NCI-H748 treated with DMSO at 0.1 percent for 48 hours (cell line): ENCODE measurements at places on chromosomes 2 and 18.

- DNase-seq: no peak
Measured at GRCh38 chr18:70956554-70956953, 667.7 kb downstream of the SOCS6 start.

- DNase-seq: no peak
Measured at GRCh38 chr18:54086046-54086802, 138.2 kb downstream of the MBD2 start.

GRCh38 chr2:191946471-191947182 is 99.7 kb upstream of the CAVIN2 start:
- no peak for DNase-seq

GRCh38 chr2:3377279-3377611 is 373 bp downstream of the EIPR1 start:
- DNase-seq: peak; percentile 10

DNA sequence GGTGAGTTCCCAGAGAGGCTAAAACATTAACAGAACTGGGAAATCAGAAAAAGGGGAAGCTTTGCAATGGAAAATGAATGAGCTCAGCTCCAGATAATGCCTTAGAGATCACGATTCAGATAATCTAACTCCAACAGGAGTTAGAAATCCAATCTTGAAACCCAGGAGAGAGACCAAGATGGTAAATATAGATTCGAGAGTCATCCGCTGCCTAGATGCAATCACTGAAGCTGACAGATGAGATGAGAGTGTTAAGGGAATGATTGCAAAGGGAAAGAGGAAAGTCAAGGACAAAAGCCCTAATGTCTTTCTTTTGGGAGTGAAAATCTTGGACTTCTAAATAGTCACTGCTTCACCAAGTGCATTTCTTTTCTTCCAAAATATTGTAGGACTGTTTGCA is 722.0 kb downstream of the EPHA4 start:
- no peak for DNase-seq

- no peak for DNase-seq
Measured at GRCh38 chr2:3248754-3249475, 128.7 kb downstream of the EIPR1 start.

DNA sequence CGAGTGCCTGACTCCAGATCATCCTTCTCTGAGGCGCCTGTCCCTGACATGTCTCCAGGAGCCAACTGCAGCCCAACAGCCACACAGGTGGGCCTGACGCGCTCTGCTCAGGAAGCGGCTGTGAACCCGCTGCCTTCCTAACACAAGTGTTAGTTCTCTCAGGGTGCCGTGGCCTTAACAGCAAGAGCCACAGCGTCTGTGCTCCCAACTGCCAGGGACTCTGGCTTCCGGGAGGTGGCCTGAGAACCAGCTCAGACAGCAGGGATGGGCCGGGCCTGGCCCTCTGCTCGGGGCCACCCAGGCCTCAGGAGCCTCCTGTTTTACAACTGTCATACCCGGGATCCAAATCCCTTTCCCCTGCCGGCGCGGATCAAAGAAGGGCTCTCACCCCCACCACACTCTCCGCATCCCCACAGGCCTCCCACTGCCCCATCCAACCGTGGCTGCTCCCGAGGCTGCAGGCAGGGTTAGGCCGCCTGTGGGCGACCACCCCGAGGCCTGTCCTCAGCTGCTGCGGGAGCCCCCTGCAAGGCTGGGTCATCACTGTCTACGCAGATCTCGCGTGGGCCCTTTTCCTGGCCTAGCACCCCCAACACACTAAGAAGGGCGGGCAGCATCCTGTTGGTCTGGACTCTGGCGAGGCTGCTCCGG is 114.2 kb upstream of the ZNF236 start:
- DNase-seq: no peak

DNA sequence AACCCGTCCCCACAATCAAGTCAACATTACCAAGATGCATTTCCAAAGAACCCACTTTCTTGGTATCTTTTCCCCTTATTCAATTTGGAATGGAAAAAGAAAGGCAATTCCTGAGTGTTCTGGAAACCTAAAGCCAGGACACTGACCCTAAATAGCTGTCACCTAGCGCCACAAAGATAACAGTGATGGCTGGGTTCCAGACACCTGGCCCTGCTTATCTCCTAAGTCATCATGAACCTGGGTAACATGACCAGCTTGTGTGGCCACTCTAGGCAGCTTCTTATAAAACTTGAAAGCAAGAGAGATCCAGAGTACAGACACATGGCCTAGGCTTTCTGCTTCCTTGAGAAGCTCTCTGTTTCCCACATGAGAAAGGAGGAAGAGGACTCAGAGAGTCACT is 95.4 kb downstream of the BOD1L2 start:
- DNase-seq: no peak

DNA sequence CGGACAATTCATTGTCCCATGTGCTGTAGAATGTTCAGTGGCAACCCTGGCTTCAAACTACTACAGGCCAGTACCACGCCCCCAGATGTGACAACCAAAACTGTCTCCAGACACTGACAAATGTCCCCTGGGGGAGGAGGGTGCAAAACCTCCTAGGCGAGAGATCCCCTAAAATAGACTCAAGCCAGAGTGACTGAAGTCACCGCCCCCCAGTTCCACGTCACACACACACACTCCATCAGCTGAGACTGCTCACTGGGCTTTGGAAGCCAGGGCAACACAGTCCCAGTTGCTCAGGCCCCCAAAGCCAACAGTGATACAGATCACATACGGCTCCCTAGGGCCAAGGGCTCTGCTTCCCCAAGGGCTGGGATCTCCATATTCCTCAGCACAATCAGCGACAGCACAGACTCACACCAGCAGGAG is 19.1 kb downstream of the HDAC4 start:
- no peak for DNase-seq

GRCh38 chr18:61896118-61896517 is 3.3 kb upstream of the RNF152 start:
- DNase-seq: no peak

- no peak for DNase-seq
Measured at GRCh38 chr18:11689669-11690565, 853 bp downstream of the GNAL start.

GRCh38 chr18:56639104-56639381 is 651 bp upstream of the TXNL1 start:
- peak; percentile 55 for DNase-seq

- no peak for DNase-seq
Measured at GRCh38 chr18:60872434-60872833, 460.8 kb upstream of the CDH20 start.

DNA sequence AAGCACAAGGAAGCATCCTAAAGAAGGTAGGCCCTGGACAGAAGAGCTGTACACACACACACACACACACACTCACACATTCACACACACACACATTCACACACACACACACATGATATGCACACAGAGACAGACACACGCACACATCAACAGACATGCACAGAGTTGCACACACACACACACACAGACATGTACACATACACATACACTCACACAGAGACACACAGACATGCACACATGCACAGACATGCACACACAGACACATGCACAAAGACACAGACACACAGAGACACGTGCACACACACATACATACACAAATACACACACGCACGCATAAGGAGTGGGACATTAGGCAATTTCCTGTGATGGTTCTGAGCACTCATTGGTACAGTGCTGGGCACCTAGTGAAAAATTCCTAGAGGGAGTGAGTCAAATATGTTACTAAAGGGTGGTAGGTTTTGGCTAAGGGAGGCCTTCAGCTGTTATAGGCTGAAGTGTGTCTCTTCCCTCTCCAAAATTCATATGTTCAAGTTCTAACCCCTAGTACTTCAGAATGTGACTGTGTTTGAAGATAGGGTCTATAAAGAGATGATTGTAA is 26.4 kb downstream of the THNSL2 start:
- no peak for DNase-seq

DNA sequence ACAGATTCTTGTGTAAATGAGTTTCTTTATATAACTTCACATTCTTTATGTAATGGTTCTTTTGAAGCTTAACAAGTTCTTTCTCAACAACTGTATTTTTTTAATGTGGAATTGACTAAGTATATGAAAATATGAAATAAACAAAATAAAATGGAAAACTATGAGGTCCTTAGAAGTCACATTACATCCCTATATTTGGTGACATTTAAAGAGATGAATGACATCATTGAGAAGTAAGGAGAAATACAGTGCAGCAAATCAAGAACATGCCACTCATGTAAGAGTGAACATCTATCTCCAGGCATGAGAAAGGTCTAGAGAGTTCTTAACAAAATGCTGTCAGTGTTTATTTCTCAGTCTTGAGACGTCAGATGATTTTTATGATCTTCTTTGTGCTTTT is 39.0 kb upstream of the AAK1 start:
- DNase-seq: no peak

DNA sequence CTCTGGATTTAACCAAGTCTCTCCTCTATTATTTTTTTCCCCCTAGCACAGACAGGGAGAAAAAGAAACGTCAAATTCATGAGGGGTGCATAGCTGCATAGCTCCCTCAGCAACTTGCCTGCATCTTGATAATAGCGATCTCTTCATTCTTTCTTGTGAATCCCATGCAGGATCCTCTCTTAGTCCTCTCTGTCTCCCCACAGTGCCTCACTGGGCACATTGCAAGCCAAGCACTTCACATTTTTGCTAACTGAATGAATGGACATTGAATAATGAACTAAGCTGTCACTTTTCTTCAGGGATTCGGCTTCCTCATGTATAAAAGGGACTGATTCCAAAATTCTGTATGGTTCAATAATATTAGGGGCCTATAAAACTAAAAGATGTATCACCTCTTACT is 2.9 kb upstream of the EPB41L3 start:
- peak; percentile 13 for DNase-seq

- no peak for DNase-seq
Measured at GRCh38 chr2:241413929-241414580, 58.0 kb downstream of the FARP2 start.

DNA sequence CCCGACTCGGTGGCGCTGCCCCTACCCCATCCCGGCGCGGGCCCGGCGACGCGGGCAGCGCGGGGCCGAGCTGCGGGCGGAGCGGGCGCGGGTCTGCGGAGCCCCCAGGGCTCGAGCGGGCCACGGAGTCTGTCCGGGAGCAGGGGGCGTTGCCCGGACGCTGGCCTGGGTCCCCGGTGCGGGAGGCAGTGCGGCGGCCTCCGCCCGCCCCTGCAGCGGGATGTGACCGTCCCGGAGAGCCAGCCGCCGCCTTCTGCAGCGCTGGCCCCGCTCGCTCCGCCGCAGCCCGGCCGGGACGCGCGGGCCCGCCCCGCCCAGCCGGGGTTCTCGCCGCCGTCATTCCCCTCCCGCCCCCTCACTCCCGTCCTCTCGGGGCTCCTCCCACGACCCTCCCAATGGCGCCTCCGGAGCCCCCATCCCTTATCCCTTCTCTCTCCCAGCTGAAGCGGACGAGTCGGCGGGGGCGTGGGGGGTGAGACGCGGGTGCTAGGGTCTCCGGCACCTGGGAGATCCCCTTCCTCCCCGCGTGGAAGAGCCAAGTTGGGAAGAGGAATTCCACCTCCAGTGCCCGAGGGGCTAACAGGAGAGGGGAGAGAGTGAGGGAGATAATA is at the start of gene FNDC4:
Gene FNDC4, minus strand, starts transcription at position 257 of the 611 bp plus-strand sequence. CDS start 521 bp downstream, outside the sequence.
- no peak for DNase-seq

- no peak for DNase-seq
Measured at GRCh38 chr2:123816203-123816602, 208.9 kb upstream of the CNTNAP5 start.

- DNase-seq: no peak
Measured at GRCh38 chr2:5464657-5465056, 227.5 kb upstream of the SOX11 start.

DNA sequence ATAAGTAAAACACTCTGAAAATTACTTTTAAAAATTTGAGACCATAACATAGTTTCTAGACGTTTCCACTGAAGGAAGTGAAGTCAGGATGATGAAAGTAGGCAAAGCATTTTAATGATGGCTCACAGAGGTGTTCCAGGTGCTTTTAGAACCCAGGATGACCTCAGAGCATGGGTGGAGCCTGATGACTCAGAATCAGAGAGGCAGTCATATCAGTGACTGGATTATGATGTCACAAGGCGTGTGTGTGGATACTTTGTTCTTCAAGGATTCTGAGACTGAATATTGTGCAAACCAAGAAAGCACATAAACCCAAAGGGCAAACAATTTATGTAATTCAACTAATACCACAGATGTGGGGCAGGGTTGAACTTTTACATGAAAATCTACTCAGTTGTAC is 208.0 kb upstream of the FBXO11 start:
- DNase-seq: no peak

DNA sequence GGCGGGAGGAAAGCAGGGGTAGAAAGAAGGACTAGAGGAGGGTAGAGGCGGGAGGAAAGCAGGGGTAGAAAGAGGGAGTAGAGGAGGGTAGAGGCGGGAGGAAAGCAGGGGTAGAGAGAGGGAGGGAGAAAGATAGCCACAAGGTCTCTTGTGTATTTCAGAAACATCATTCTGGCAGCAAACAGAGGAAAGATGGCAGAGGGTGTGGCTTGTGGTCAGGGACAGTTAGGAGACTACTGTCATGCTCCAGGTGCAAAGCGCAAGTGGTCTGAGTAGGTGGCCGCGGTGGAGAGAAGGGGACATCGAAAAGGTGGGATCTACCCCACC is 82.4 kb upstream of the TAF1B start:
- DNase-seq: no peak

- DNase-seq: no peak
Measured at GRCh38 chr2:219230059-219230540, 494 bp downstream of the ANKZF1 start.

DNA sequence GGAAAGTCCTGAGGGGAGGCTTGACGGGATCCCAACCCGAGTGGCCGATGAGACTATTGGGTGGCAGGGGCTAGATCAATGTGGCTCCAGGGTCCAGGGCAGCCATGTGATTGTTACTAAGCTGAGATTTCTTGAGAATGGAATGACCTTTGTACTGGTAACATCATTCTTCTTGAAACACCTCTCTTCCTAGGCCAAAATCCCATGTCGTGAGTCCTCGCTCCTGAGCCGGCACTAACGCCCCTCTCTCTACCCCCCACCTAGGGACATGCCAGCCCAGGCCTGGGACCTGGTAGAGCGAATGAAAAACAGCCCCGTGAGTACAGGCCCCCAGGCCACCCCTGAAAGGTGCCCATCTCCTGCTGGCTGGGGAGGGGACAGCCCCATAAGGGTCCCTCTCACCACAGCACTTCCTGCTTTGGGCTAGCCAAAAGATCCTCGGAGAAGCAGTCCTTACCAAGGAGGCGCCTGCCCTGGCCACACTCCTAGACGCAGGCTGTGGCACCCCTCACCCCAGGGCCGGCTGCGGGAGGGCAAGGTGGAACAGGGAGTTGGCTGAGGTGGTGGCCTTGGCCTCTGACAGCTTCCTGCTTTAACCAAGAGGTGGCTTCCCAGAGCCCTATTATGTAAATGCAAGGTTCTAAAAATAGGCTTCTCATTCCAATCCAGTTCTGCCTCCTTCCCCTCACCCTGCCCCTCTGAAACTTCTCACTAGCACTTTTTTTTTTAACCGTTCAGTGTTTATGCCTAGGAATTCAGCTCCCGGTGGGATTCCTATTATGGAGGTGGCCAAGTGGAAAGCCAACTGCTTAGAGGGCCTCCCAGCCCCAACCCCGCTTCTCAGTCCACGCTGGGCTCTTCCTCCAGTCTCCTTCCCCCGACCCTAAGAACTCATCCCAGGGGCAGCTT is 126.6 kb upstream of the PPP1CB start:
- no peak for DNase-seq

- DNase-seq: no peak
Measured at GRCh38 chr2:38742797-38743559, 8.2 kb downstream of the SRSF7 start.

GRCh38 chr18:47846431-47846830 is 84.0 kb downstream of the SMAD2 start:
- no peak for DNase-seq
